ENCODE measurements at places on chromosomes 7 and 10.

GRCh38 chr10:65571011-65571570 lies 1354.7 kb upstream of the LRRTM3 start:
- DNase-seq, result no peak

DNA sequence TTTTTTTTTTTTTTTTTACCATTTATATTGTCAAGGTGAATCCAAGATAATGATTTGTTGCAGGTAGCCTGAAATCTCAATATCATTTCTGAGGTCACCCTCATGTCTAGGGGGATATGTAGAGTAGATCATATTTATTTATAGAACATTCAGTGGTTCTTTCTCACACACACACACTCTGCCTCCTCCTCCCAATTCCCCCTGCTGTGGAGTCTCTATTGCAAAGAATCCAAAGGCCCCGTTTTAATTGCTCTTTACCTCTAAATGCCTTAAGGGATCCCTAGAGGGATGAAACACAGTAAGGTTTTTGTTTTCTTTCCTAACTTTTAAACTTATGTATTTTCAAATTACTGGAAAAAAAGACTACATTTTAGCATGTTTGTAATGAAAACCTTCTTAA lies 170.0 kb downstream of the PRKG1 start:
- no peak for DNase-seq

GRCh38 chr10:51422311-51423120 lies 276.9 kb downstream of the CSTF2T start:
- DNase-seq, result no peak

DNA sequence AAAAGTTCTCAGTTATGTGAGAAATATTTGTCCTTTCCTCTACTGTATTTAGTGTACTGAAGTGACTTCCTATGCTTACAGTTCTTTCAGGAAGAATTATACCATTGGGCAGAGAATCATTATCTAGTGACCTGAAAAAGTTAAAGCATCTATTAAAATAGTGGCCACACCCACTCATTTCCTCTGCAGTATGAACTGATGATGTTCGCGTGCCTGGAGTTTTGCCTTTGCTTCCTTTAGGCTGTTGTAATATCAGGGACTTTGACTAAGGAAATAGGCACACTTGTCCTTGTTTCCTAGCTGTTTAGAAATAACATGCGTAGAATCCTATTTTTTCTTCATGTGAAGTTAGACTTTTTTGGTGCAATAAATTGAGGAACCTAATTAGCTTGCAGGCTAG lies 100.7 kb downstream of the ZMYND11 start:
- no peak for DNase-seq

DNA sequence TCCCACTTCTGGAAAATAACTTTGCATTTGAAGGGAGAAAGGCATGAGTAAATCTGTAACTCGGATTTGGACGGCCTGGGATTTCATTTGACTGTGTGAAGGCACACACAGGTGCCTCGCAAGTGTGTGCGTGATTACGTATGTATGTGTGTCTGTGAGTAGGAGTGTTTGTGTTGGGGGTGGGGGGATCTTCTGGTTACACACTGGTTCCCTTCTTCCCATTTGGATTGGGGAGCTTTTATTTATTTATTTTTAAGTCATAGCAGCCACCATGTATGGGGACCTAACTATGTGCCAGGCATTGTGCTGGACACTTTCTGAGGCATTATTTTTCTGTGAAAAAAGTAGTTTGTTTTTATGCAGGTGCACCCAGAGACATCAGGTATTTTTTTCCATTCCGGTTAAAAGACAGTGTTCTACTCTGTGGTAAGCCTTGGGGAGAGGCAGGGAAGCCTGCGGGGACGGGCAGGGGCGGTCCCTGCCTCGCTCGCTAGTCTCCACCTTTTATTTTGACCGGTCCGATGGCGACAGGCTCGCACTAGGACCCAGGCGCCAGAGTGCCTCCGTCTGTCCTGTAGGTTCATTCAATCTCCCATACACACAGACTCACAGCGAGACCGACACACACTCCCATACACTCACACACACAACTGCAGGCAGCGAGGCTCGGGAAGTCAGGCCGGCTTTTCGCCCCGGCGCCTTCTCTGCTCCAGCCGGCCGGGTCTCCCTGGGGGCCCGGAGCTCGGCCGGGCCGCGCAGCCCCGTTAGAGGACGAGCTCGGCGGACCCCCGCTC lies at the start of gene MXI1:
TSS of gene MXI1 (plus strand) at position 595 of the 794 bp plus-strand sequence. CDS start 204 bp downstream, outside the sequence.
- peak; percentile 36 for DNase-seq

GRCh38 chr10:89213191-89213808 lies 6.2 kb upstream of the CH25H start:
- no peak for DNase-seq

DNA sequence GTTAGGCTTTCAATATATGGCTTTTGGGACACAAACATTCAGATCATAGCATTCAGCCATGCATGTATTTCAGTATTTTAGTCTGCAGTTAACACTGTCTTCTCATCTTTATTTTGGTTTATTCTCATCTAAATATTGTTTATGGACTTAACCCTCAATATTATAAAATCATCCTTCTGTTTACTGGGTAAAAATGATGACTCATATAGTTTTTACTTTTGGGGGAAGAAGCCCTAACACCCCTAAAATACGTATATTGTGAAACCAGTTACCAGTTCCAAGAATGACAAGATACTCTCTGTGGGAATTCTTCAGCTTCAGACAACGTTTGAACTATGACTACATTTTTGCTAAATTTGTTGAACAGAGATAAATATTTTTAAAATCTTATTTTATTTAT lies 505.4 kb downstream of the LRMDA start:
- no peak for DNase-seq

GRCh38 chr7:4266270-4267040 lies 415.6 kb upstream of the FOXK1 start:
- DNase-seq, result no peak

DNA sequence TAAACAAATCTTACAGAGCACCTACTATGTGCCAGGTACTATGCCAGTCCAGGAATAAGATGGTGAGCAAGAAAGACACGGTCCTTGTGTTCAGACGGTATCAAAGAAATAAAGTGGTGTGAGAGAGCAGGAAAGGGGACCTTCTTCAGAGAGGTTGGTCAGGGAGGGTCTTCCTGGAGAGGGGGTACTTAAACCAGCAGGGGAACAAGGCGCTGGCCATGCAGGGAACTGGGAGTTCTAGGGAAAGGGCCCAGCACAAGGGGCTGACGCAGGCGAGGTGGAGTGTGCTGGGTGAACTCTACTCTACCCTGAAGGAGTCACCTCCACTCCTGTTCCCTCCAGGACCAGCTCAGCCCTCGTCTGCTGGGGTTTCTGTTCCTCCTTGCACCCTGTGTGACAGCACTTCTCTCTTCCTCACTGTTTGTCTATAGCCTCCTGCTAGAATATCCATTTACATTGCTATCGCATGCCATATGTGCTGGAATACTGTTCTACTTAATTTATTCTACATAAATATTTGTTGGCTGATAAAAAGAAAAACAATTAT lies 73.5 kb downstream of the AOAH start:
- no peak for DNase-seq

DNA sequence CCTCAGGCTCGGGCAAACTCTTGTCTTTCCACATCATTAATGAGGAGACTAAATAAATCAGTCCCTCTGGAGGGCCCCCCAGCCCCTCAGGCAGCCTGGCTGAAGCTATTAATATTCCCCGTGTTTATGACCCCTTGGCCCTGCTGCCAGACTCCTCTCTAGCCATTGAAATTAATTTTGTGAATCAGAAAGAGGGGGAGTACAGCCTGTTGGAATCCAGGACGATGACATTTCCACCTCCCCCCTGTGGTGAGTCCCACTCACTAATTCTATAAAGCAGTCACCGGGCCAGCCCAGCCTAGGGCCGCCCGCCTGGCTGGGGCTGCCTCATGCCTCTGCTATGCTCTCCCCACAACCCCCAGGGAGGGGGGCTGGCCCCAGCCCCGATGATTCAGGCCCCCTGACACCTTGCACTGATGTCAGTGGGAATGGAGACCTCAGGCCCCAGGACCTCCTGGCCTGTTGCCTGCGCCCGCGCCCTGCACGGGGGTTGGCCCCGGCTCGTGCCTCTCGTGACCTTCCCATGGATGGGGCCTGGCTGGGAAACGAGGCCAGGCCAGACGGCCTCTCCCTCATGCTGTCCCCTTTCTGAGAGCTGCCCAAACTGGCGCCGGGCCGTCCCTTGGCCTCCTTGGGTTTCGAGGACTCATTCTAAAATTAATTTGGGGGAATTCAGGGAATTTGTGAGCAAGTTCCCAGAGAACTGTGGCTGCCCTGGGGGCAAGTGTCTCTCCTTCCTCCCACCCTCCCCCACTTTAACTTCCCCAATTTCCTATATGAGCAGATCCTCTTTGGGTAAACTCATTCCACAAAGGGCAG lies 34.0 kb downstream of the TMEM270 start:
- DNase-seq, result no peak

- no peak for DNase-seq
These were observed at the start of gene ABCA13 for GRCh38 chr7:48171202-48171601. Gene ABCA13 (plus strand): TSS chr7:48171458. CDS start chr7:48171484, 26 bp downstream.

DNA sequence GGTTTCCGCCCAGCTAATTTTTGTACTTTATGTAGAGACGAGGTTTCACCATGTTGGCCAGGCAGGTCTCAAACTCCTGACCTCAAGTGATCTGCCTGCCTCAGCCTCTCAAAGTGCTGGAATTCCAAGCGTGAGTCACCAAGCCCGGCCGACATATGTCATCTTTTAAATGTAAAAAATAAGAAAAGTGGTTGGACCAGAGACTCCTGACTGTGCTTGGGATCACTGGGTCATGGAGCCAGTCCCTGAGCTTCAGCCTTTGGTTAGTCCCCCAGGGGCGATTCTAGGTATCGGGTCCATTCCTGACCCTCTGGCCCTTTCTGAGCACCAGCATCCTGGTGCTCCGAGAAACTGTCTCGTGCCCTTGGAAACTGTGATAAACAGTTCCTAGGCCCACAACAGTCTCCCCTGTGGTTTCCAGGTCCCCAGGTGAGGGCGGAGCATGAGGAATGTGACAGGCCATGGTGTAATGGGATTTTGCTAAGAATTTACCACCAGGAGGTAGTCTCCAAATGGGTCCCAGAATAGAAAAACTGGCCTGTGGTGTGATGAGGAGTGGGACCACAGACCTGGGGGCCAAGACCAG lies 32.8 kb downstream of the UBTD1 start:
- no peak for DNase-seq

- DNase-seq, result no peak
These were observed 78.0 kb downstream of the WDR11 start for GRCh38 chr10:120929166-120929565.

GRCh38 chr10:18665815-18666558 lies 6.8 kb downstream of the ARL5B start:
- DNase-seq, result no peak

DNA sequence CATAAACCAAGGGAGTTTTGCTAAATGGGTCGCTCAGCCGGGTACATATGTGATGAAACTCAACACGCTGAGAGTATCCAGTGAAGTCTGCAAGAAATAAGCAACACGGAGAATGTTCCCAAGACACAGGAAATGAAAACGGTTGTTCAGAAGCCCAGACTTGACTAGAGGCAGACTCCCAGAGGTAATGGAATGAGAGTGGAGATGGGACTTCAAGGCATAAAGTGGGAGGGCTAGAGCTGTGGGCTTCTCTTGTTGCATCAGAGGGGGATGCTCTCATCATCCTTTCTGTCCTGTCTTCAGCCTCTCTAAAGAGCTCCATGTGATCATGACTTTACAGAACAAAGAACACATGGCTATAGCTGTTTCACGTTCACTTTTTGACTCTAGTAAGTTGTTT lies 88.3 kb downstream of the BAMBI start:
- no peak for DNase-seq

- DNase-seq, result no peak
These were observed 243.4 kb upstream of the PPP2R2D start for GRCh38 chr10:131657318-131657984.

DNA sequence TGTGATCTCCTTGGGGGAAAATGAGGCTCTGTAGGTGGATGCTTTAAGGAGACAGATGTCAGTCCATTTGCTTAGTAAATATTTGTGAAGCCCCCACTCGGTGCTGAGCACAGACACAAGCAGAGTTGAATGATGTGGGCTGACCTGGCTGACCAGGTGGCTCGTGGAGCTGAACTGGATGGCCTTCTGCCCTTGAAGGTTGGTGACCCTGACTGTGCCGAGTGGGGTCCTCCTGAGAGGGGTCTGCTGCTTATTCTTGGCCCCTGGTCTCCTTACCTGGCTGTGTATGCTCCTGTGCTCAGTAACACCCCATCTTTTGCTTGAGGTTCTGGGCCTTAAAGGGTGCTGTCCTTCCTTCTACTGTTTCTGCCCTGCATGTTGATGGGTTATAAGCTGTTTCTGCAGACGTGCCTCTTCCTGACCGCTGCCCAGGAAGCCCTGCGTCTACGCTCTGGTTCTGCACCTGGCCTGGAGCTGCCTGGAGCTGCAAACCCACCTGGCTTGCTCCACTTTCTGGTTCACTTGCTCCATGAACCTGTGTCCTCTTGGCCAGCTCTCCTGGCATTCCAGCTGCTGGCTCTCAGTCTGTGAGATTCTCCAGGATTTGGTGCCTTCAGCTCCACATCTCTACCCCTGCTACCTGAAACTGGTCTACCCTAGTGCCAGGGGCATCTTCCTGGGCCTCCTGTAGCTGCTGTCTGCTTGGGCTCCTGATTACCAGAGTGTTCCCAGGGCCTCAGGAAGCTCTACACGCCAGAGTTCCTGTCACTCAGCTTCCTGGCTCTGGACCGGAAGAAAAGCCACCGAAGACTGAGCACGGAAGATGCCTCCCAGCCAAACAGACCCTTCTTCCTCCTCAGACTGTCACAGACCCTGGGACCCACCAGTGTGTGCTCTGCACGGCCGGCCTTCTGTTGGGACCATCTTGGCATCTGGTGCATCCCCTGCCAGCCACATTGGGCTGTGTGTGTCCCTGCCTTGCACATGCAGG lies 76.5 kb downstream of the ADCY1 start:
- no peak for DNase-seq

- DNase-seq, result no peak
These were observed 91.6 kb downstream of the DNMBP start for GRCh38 chr10:99917963-99918825.

DNA sequence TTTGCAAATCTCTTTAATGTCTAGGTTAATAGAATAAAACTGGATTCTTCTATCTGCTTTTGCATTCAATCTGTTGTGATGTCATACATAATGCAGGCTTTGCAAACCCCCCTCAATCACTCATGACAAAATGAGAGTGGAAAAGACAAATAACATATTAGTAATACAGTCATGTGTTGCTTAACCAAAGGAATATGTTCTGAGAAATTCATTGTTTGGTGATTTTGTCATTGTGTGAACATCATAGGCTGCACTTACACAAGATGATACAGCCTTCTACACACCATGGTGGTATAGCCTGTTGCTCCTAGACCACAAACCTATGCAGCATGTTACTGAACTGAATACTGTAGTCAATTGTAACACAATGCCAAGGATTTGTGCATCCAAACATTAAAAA lies 87.3 kb upstream of the SEC61G start:
- no peak for DNase-seq
